ENCODE measurements at places on chromosomes 5 and 9. TPM values are rescaled to one million over a fixed set of nuclear protein-coding genes. Genes with fewer than 3 reads are reported as not detected.

Gene FOXD4
- total RNA-seq, result not detected

Gene TRAPPC13
- 25.7 TPM for total RNA-seq

- H3K27me3 ChIP-seq, result no peaks in the 10 kb centered on the region
- H3K4me1 ChIP-seq, result no peaks in the 10 kb centered on the region
- H3K4me3 ChIP-seq, result no peak overlapping the region
- no peaks in the 10 kb centered on the region for H3K36me3 ChIP-seq
- no peak overlapping the region for H3K27ac ChIP-seq
- no peak for DNase-seq
Observed at GRCh38 chr5:4976902-4977301, 163.2 kb upstream of the ADAMTS16 start.

Gene PCDHB15
- not detected for total RNA-seq

DNA sequence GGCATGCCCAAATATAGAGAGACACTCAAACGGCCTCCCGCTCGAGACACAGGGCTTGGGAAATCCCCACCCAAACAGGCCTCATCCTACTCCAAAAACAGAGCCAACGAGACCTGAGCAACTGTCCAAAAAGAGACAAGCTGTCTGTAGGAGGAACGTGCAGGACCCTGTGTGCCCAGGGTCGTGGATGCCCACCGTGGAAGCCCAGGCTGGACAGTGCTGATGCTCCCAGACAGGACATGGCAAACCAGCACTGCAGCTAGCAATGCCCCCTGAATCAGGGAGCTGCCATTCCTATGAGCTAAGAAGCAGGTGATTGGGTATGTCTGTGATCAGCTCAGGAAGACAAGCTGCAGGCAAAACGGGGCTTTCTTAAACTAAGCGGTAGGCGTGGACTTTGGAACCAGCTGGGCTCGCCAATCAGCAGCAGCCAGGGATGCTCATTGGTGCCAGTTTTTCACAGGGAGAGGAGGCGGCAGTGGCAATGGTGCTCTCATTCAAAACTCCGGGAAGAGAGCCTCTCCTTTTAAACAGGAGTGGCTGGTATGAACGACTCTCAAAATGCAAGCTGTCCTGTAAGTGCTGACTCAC lies 113.1 kb upstream of the IRX2 start:
- H3K27me3 ChIP-seq, result no peaks in the 10 kb centered on the region
- no peak overlapping the region for H3K4me3 ChIP-seq
- no peaks in the 10 kb centered on the region for H3K36me3 ChIP-seq
- H3K4me1 ChIP-seq, result no peaks in the 10 kb centered on the region
- DNase-seq, result no peak

Gene SLC23A1
- 0.62 TPM for total RNA-seq

DNA sequence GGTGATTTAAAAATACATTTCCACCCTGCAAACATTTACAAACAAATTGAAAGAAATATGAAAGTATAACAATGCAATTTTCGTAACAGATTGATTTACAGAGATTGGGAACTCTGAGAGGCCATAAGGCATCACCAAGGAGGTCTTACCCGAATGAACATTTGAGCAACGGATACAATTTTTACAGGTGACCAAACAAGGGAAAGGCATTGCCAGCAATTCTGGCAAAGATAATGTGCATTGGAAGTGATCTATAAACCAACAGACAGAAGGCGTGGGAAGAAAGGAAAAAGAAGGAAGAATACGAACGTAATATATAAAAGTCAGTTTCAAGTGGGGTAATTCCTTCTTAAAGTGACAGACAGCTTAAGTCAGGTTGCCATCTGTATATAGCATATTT lies 295.9 kb downstream of the CDH12 start:
- H3K27me3 ChIP-seq, result no peaks in the 10 kb centered on the region
- DNase-seq, result no peak
- H3K36me3 ChIP-seq, result no peaks in the 10 kb centered on the region
- no peak overlapping the region for H3K27ac ChIP-seq

Gene GABRA1
- not detected for total RNA-seq

DNA sequence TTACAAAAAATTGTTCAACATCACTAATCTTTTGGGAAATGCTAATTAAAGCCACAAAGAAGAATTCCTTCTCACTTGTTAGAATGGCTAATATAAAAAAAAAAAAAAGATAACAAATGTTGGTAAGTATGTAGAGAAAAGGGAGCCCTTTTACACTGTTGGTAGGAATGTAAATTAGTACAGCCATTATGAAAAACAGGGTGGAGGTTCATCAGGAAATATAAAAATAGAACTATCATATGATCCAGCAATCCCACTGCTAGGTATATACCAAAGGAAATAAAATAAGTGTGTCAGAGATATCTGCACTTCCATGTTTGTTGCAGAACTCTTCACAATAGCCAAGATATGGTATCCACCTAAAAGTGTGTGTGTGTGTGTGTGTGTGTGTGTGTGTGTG lies 83.5 kb upstream of the RGMB start:
- no peak overlapping the region for H3K27ac ChIP-seq
- H3K27me3 ChIP-seq, result no peaks in the 10 kb centered on the region
- H3K4me1 ChIP-seq, result no peaks in the 10 kb centered on the region
- H3K4me3 ChIP-seq, result no peak overlapping the region

DNA sequence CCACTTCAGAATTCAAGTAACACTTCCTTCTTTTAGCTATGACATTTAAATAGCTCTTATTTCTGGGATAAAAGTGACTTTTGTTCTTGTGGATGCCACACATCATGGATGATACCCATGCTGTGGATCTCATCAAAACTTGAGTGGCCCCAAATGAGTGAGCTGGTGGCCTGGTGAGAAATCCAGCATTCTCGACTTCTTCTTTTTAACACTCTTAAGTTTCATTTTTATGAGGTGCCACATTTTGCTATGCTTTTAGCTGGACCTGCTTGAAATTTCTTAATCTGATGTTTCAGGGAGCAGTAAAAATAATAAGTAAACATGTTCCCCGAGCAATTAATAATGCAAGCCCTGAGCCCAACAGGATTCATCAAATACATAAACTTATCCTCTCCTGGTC lies 384.8 kb upstream of the MEF2C start:
- H3K36me3 ChIP-seq, result no peaks in the 10 kb centered on the region
- no peak overlapping the region for H3K4me3 ChIP-seq
- DNase-seq, result no peak
- H3K4me1 ChIP-seq, result no peaks in the 10 kb centered on the region
- H3K27me3 ChIP-seq, result no peaks in the 10 kb centered on the region

- no peaks in the 10 kb centered on the region for H3K36me3 ChIP-seq
- no peak for DNase-seq
- H3K27me3 ChIP-seq, result no peaks in the 10 kb centered on the region
- H3K27ac ChIP-seq, result no peak overlapping the region
Observed at GRCh38 chr5:54704333-54704732, 186.8 kb downstream of the SNX18 start.

GRCh38 chr5:153704110-153704509 lies 213.6 kb downstream of the GRIA1 start:
- no peak for DNase-seq
- peaks cover 3% of the 10 kb centered on the region for H3K27me3 ChIP-seq

Gene ENTPD2
- total RNA-seq, result not detected

GRCh38 chr9:19230355-19231125 lies at the start of gene DENND4C:
Gene DENND4C, plus strand, starts transcription at chr9:19230693. Its CDS starts 45,482 bp downstream, at chr9:19276175.
- peaks cover 15% of the 10 kb centered on the region for H3K4me1 ChIP-seq
- peak within 1 kb of the TSS; percentile 67 for H3K4me3 ChIP-seq
- no peaks in the 10 kb centered on the region for H3K27me3 ChIP-seq
- H3K27ac ChIP-seq, result no peak within 1 kb of the TSS

DNA sequence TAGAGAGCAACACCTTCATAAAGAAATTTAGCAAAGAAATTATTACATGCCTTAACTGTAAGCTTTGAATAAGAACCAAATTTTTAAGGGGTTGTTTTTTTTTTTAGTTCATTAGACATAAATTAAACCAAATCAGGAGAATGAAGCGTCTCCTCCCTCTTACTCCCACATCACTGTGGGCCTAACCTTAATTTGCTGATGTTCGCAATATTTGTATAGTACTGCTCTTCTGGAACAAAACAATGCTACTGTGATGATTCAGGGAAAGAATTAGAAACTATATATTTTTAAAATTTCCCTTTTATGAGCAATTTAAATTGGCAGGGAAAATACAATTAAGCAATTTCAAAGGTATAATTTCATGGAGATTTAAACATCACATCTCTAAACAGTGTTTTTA lies 275.0 kb upstream of the C9orf72 start:
- H3K36me3 ChIP-seq, result no peaks in the 10 kb centered on the region
- no peaks in the 10 kb centered on the region for H3K4me1 ChIP-seq
- H3K27ac ChIP-seq, result no peak overlapping the region
- no peak overlapping the region for H3K4me3 ChIP-seq

DNA sequence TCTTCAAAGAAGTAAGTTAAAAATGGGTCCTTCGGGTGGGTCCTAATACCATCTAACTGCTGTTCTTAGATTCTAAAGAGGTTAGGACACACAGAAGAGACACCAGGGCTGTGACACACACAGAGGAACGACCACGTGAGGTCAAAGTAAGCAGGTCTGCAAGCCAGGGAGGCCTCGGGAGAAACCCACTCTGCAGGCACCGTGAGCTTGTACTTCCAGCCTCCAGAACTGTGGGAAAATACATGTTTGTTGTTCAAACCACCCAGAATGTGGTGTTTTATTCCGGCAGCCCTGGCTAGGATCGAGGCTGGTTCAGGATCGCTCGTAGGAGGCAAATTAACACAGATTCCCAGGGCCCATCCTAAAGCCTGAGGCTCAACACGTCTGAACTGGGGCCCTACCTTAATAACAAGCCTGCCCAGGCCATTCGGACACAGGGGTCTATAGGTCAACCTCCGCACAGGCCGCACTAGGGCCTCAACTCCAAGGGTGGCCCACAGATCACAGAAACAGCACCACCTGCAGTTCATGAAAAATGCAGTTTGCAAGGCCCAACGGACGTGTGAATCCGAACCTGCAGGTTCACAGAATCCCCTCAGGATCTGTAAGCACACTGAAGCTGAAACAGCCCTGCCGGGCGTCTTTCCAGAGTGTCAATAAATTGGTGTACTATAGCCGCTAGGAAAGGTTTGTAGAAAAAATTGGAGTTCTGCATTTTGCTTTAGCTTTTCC lies 7.1 kb downstream of the MED10 start:
- H3K4me3 ChIP-seq, result no peak overlapping the region
- H3K27me3 ChIP-seq, result no peaks in the 10 kb centered on the region
- H3K27ac ChIP-seq, result no peak overlapping the region
- H3K36me3 ChIP-seq, result peaks cover 60% of the 10 kb centered on the region

Gene SPINK4
- not detected for total RNA-seq

GRCh38 chr5:66932457-66932856 lies 264.1 kb downstream of the CD180 start:
- peaks cover 27% of the 10 kb centered on the region for H3K27me3 ChIP-seq
- no peak overlapping the region for H3K27ac ChIP-seq
- H3K36me3 ChIP-seq, result no peaks in the 10 kb centered on the region
- H3K4me1 ChIP-seq, result no peaks in the 10 kb centered on the region
- no peak for DNase-seq
- no peak overlapping the region for H3K4me3 ChIP-seq

DNA sequence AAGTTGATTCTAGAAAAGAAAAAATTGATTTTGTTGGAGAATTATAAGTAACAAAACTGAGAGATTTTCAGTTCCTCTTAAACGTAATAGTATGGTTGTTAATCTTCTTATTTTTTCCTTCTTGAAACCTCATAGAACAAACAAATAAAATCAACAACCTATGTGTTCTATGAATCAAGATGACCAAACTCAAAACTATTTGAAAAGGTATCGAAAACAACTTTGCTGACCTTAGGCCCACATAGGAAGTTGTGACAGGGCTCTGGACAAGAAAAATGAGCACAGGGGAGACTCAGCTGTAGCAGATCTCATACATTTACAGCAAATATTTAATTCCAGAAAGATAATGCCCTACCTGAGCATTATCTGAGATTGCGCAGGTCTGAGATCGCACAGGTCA lies 169.4 kb upstream of the CCNH start:
- DNase-seq, result no peak
- no peak overlapping the region for H3K4me3 ChIP-seq
- peaks cover 7% of the 10 kb centered on the region for H3K27me3 ChIP-seq
- H3K27ac ChIP-seq, result no peak overlapping the region
- H3K36me3 ChIP-seq, result no peaks in the 10 kb centered on the region

- peaks cover 4% of the 10 kb centered on the region for H3K27me3 ChIP-seq
- DNase-seq, result no peak
- no peak overlapping the region for H3K4me3 ChIP-seq
- H3K4me1 ChIP-seq, result peaks cover 51% of the 10 kb centered on the region
- no peak overlapping the region for H3K27ac ChIP-seq
Observed at GRCh38 chr5:132096904-132097303, 23.3 kb downstream of the CSF2 start.

DNA sequence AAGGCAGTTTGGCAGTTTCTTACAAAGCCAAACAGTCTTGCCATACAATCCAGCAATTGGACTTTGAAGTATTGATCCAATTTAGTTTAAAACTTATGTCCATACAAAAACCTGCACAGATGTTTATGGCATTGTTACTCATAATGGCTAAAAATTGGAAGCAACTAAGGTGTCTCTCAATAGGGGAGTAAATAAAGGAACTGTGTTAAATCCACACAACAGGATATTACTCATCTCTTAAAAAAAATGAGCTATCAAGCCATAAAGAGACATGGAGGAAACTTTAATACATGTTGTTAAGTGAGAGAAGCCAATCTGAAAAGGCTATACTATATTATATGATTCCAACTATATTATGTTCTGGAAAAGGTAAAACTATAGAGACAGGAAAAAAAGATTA lies 313.6 kb upstream of the CD180 start:
- H3K4me1 ChIP-seq, result peaks cover 39% of the 10 kb centered on the region
- no peak overlapping the region for H3K27ac ChIP-seq
- H3K27me3 ChIP-seq, result no peaks in the 10 kb centered on the region
- no peaks in the 10 kb centered on the region for H3K36me3 ChIP-seq
- no peak for DNase-seq
- no peak overlapping the region for H3K4me3 ChIP-seq

Gene MYO10
- 0.27 TPM for total RNA-seq

DNA sequence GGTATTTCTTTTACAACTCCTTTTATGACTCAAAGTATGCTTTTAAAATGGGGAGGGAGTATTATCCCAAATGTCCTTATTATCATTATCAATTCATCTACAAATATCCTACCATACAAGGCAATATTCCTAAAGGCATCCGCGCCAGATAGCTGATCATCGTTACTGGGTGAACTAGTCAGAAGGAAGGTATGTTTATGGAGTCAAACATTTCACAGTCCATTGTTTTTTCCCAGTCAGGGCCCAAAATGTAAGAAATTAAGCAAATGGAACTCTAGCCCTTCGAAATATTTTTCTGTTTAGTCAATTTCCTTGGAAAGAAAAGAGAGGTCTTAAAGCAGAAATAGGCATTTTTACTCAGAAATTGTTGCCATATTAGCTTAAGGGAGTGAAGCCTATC lies 188.5 kb upstream of the CCNG1 start:
- no peak overlapping the region for H3K4me3 ChIP-seq
- H3K27ac ChIP-seq, result no peak overlapping the region
- H3K4me1 ChIP-seq, result no peaks in the 10 kb centered on the region
- H3K27me3 ChIP-seq, result no peaks in the 10 kb centered on the region
- DNase-seq, result no peak

Gene GRM6
- not detected for total RNA-seq

- H3K4me1 ChIP-seq, result peaks cover 32% of the 10 kb centered on the region
- no peak overlapping the region for H3K4me3 ChIP-seq
- H3K27ac ChIP-seq, result no peak overlapping the region
- H3K36me3 ChIP-seq, result peaks cover 9% of the 10 kb centered on the region
- peak; percentile 21 for DNase-seq
Observed at GRCh38 chr9:75083188-75083970, 4.6 kb downstream of the NMRK1 start.
